ENCODE measurements at places on chromosomes 2 and 18.
A peak's percentile ranks its signal among the peaks of the same experiment; 100 is the strongest.

- DNase-seq = no peak
These were observed 270.8 kb downstream of the NYAP2 start for GRCh38 chr2:225670111-225670974.

GRCh38 chr2:54912305-54912704 is 137.9 kb downstream of the RTN4 start:
- DNase-seq = no peak

- DNase-seq = no peak
These were observed 718.3 kb downstream of the NRXN1 start for GRCh38 chr2:50313656-50314055.

DNA sequence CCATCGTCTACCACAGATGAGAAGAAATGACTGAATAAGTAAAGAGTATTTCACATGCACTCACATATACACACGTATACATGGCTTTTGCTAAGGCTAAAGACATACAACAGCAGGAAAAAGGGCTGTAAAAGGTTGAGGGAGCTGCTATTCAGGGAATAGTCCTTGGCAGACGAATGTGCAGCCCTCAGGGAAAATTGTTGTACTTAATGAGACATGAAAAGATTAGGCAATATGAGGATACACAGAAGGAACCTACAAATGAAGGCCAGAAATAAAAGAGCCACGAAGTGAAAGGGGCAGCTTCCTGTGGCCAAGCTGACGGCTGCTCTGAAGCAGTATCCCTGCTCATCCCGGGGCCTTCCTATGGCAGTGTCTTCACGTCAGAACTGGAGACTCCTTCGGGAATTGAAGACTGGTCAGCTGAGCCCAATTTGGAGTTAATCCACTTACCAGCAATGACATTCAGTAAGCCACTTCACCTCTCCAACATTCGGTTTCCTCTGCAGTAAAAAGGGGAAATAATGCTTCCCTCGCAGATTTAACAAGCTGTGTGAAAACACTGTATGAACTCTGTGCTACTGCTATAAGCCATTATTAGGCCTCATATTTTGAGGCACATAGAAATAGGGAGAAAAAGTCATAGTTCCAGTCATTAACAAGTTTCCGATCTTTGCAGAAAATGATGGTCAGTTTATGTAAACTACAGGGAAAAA is 221.8 kb downstream of the STK39 start:
- no peak for DNase-seq

DNA sequence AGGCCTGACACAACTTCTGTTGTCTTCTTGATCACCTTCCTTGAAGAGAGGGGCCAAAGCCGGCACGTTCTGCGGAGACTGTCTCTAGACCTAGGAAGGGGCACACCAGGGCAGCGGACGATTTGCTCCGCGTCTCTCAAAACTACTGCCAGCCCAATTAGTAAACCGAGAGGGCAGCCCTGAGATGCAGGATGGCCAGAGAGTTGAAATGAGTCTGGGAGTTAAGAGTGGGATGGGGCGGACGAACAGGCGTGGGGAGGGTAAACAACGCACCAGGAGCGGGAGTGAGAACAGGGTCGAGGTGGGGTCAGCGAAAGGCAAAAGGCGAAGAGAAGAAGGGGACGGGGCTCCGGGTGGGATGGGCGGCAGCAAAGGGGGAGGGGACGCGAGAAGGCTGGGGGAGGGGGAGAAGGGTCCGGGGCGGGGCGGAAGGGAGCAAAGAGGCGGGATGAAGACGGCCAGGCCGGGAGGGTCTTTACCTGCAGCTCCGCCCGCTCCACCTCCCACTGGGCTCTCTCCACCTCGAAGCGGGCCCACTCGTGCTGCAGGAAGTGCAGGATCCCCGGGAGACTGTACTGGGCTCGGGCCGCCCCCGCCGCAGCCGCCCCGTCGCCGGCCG is 476 bp downstream of the STRN start:
- peak; percentile 32 for DNase-seq

All from hematopoietic multipotent progenitor cell treated with erythropoietin and hydrocortisone succinate and interleukin-3 and kit ligand, for 17 days (in vitro differentiated cells).